ENCODE measurements at places on chromosomes 12 and 14. TPM values are rescaled to one million over a fixed set of nuclear protein-coding genes. Genes with fewer than 3 reads are reported as not detected.

- no peaks in the 10 kb centered on the region for H3K27me3 ChIP-seq
- no peak for DNase-seq
- no peaks in the 10 kb centered on the region for H3K4me1 ChIP-seq
- no peaks in the 10 kb centered on the region for H3K36me3 ChIP-seq
- H3K4me3 ChIP-seq: no peak overlapping the region
- no peak overlapping the region for H3K27ac ChIP-seq
These were observed 53.1 kb upstream of the NAP1L1 start for GRCh38 chr12:76137606-76138005.

DNA sequence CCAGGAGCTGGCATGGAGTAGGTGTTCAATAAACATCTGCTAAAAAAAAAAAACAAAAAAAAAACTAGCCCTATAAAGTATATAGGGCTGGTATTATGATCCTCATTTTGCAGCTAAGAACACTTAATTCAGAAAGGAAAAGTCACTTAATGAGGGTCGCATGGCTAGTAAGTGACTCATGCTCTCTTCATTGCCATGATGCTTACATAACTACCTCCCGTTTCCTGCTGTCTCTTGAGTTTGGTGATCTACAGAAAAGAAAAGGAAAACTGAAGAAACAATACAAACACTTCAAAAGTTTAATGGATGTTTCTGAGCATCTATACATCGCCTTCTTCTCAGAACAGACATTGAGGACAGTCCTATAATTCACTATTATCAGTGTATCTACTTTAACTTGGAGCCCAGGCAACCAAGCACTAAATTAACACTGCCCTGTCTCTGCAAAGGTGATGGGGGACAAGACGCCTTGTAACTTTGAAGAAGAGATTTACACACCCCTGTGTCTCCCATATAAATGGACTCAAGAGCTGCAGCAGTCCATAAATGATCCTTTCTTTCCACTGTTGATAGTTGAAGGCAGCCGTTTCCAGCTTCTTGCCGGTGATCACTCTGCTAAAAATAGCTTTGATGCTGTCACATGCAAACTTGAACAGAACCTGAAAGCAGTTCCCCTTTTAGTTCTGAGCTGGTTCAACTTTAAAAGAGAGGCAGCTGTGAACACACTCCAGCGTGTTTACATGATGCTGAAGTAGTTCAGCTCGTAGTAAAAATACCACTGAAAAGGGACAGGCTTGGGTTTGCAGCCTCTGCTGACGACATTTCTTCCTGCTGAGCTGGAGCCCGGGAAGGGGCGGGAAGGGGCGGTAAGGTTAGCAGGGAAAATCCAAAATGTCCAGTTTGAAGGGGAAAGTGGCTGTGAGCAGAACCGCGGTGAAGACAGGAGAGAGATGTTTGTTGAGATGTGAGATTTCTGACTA, 113.3 kb downstream of the FOXN3 start:
- peak; percentile 57 for DNase-seq
- H3K36me3 ChIP-seq: no peaks in the 10 kb centered on the region
- no peaks in the 10 kb centered on the region for H3K27me3 ChIP-seq

GRCh38 chr12:120654656-120655055, 14.2 kb downstream of the CABP1 start:
- no peak overlapping the region for H3K4me3 ChIP-seq
- peaks cover 5% of the 10 kb centered on the region for H3K4me1 ChIP-seq

DNA sequence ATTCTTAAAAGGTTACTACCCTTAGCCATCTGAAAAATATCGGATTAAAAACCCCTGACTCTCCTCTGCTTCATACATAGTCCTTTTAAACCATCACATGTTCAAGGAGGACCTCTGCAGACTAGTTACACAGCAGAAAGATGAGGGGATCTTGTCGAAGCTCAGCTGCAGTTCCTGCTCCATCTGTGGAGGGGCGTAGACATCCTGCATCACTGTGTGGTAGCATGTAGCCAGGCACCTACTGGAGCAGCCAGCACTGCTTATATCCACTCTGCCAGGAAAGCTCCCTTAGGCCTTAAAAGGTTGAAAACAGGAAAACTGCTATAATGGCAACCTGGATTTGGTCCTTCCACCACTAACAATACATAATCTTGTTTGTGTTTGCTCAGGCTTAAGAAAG, 57.6 kb upstream of the STRN3 start:
- H3K4me3 ChIP-seq: no peak overlapping the region
- H3K4me1 ChIP-seq: no peaks in the 10 kb centered on the region
- no peak for DNase-seq
- no peaks in the 10 kb centered on the region for H3K27me3 ChIP-seq
- no peak overlapping the region for H3K27ac ChIP-seq

GRCh38 chr14:57080691-57081090, 188.0 kb downstream of the EXOC5 start:
- no peaks in the 10 kb centered on the region for H3K4me1 ChIP-seq
- H3K27me3 ChIP-seq: no peaks in the 10 kb centered on the region
- H3K36me3 ChIP-seq: no peaks in the 10 kb centered on the region
- no peak for DNase-seq
- no peak overlapping the region for H3K27ac ChIP-seq

GRCh38 chr14:77808250-77808649, 8.3 kb downstream of the ADCK1 start:
- H3K27me3 ChIP-seq: no peaks in the 10 kb centered on the region
- DNase-seq: no peak
- no peak overlapping the region for H3K4me3 ChIP-seq
- H3K27ac ChIP-seq: no peak overlapping the region
- H3K36me3 ChIP-seq: no peaks in the 10 kb centered on the region
- H3K4me1 ChIP-seq: no peaks in the 10 kb centered on the region

BEGAIN gene
- 0.99 TPM for total RNA-seq

DNA sequence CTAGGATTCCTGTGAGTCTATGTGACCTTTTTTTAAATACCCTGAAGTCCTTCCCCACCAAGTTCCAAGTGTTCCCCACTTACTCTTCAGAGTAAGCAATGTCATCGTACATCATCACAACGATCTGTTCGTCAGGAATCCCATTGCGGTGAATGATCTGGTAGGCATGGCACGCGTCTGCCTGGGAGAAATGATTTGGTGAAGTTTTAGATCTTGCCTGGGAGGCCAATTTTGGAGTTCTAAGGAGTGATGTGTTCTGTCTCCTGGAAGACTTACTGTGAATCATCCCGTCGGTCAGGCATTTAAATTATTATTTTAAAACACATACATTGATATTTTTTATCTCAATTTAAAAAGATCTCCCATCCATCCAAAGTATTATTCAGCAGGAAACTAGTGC, 29.8 kb downstream of the LGMN start:
- H3K4me1 ChIP-seq: no peaks in the 10 kb centered on the region
- no peaks in the 10 kb centered on the region for H3K27me3 ChIP-seq
- no peaks in the 10 kb centered on the region for H3K36me3 ChIP-seq
- H3K4me3 ChIP-seq: no peak overlapping the region
- no peak overlapping the region for H3K27ac ChIP-seq

DNA sequence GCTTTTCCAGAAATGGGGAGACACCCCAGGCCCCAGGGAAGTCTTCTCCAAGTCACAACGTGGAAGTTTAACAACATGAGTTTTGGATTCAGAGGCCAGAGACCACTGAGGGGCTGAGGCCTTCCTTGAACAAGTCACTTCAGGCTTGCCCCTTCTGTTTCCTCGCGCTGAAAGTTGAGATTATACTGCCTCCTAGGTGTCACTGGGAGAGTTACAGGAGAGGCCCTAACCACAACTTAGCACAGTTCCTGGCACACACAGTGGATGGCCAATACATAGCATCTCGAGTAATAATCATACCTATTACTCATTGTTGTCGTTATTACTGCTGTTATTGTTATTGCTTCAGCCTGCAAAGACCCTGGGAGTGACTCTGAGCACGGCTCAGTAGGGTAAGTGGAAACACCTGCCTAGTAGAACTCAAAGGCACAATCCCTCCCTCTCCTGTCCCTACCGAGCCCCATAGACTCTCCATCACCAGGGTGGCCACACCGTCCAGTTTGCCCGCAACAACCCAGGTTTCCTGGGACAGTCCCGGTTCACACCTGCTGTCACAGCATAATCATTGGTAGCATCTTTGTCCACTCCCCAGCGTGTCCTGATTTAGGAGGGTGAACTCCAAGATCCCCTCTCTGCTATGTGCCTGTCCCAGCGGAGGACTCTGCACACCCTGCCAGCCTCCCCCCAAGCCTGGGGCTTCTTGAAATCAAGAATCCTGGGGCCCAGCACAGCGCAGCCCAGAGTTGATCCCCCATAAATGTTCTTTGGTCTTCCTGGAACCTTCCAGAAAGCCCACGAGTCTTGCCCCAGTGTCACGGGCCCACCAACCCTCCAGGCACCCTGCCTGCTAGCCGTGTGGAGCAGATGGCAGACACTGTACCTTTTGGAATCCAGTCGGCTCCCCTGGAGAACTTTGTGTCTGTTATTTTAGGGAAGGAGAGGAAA, 85.0 kb downstream of the SYNE3 start:
- DNase-seq: peak; percentile 27
- H3K36me3 ChIP-seq: no peaks in the 10 kb centered on the region
- no peaks in the 10 kb centered on the region for H3K27me3 ChIP-seq
- no peaks in the 10 kb centered on the region for H3K4me1 ChIP-seq

DNA sequence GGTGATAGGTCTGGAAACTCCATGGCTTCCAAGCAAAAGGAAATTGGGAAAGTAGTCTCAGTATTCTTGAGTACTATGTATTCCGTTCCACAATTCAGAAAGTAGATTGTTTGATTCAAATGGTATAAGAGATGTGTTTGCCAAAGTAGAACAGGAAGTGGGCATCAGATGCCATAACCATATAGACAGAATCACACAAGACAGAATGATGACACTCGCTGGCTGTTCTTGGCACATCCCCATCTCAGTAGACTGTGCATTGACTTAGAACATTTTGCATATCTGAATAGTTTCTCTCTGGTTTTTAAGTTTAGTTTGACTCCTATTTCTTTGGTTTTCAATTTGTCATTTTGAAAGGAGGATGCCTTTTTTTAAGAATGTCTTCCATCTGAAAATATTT, 221.1 kb upstream of the RGS6 start:
- H3K27ac ChIP-seq: no peak overlapping the region
- no peaks in the 10 kb centered on the region for H3K4me1 ChIP-seq
- H3K36me3 ChIP-seq: no peaks in the 10 kb centered on the region
- H3K4me3 ChIP-seq: no peak overlapping the region
- DNase-seq: no peak

ASIC1 gene
- 1.1 TPM for total RNA-seq

GRCh38 chr14:58638231-58639197, 752 bp downstream of the DACT1 start:
- DNase-seq: peak; percentile 24
- H3K4me1 ChIP-seq: no peaks in the 10 kb centered on the region
- peak overlapping the region; percentile 81 for H3K4me3 ChIP-seq
- no peaks in the 10 kb centered on the region for H3K36me3 ChIP-seq
- peaks cover 16% of the 10 kb centered on the region for H3K27me3 ChIP-seq

- no peaks in the 10 kb centered on the region for H3K27me3 ChIP-seq
- no peaks in the 10 kb centered on the region for H3K36me3 ChIP-seq
- H3K27ac ChIP-seq: no peak overlapping the region
- no peak overlapping the region for H3K4me3 ChIP-seq
- DNase-seq: no peak
These were observed 85.3 kb downstream of the DAAM1 start for GRCh38 chr14:59273737-59274136.

DNA sequence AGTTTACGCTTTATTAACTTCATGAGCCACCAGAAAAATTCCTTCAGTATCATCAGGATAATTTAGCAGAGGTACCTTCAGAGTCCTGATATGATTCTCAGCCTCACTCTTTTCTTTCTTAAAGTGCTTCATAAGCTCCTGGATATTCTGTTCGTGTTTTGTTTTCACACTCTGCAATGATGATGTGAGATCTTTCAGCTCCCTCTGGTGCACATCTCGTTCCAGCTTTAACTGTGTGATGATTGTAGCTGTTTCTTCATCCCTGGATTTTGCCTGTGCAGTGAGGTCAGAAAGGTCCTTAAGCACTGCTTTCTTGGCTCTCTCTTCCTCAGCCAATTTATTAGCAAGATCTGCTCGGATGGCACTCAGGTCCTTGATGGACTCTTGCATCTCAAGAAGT, 156.7 kb downstream of the CEP128 start:
- no peak overlapping the region for H3K4me3 ChIP-seq
- no peaks in the 10 kb centered on the region for H3K4me1 ChIP-seq
- no peaks in the 10 kb centered on the region for H3K27me3 ChIP-seq

DNA sequence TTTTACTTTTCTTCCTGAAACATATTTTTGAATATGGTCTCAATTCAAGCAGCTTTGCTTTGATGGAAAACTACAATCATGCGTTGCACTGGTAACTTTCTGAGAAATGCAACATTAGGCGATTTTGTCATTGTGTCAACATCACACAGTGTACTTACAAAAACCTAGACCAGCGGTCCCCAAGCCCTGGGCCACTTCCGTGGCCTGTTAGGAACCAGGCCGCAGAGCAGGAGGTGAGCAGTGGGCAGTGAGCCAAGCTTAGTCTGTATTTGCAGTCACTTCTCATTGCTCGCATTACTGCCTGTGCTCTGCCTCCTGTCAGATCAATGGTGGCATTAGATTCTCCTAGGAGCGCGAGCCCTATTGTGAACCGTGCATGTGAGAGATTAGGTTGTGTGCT, 163.7 kb upstream of the NOVA1 start:
- no peak overlapping the region for H3K27ac ChIP-seq
- no peaks in the 10 kb centered on the region for H3K4me1 ChIP-seq
- H3K36me3 ChIP-seq: no peaks in the 10 kb centered on the region
- no peaks in the 10 kb centered on the region for H3K27me3 ChIP-seq

DNA sequence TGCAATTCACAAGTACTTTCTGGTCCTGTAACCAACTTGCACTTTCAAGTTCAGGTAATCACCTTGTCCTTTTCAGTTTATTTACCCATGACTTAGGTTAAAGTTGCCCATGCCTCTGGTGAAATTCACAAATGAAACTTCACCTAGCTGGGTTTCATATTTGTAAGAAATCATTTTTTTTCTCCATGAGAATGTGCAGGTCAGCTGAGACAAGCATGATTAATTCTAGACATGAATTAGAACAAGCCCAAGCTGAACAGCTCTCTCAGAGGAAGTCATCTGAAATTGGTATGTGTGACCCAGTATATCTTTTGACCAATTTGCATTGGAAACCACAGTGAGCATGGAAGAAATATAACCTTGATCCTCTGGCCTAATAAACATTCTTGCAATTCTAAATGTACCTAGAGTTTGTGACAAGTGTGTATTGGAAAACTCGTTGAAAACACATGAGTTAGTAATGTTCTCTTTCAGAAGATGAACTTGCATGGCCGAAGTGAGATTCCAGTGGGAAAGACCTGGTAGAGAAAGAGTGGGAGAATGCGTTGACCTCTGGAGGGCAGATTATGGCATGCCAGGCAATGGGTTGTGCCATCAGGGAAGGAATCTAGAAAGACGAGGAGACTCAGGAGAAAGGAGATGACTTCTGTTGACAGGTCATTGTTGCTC, 486.5 kb downstream of the ZFP36L1 start:
- H3K27me3 ChIP-seq: no peaks in the 10 kb centered on the region
- H3K4me1 ChIP-seq: peaks cover 3% of the 10 kb centered on the region
- H3K36me3 ChIP-seq: no peaks in the 10 kb centered on the region
- peak overlapping the region; percentile 56 for H3K27ac ChIP-seq

SERPINA1 gene
- total RNA-seq: 153 TPM

- no peaks in the 10 kb centered on the region for H3K27me3 ChIP-seq
- peak; percentile 65 for DNase-seq
- H3K4me1 ChIP-seq: peaks cover 4% of the 10 kb centered on the region
These were observed 51.4 kb downstream of the A2M start for GRCh38 chr12:9064201-9064814.

GRCh38 chr12:66502911-66503310, 176.0 kb downstream of the GRIP1 start:
- H3K27me3 ChIP-seq: no peaks in the 10 kb centered on the region
- H3K4me3 ChIP-seq: no peak overlapping the region
- no peaks in the 10 kb centered on the region for H3K4me1 ChIP-seq
- no peak overlapping the region for H3K27ac ChIP-seq

NELL2 gene
- total RNA-seq: 2.1 TPM

PARP11 gene
- 5.8 TPM for total RNA-seq

Data from colonic mucosa (tissue), 4 donors.